ENCODE measurements at places on chromosomes 16 and 17.

DNA sequence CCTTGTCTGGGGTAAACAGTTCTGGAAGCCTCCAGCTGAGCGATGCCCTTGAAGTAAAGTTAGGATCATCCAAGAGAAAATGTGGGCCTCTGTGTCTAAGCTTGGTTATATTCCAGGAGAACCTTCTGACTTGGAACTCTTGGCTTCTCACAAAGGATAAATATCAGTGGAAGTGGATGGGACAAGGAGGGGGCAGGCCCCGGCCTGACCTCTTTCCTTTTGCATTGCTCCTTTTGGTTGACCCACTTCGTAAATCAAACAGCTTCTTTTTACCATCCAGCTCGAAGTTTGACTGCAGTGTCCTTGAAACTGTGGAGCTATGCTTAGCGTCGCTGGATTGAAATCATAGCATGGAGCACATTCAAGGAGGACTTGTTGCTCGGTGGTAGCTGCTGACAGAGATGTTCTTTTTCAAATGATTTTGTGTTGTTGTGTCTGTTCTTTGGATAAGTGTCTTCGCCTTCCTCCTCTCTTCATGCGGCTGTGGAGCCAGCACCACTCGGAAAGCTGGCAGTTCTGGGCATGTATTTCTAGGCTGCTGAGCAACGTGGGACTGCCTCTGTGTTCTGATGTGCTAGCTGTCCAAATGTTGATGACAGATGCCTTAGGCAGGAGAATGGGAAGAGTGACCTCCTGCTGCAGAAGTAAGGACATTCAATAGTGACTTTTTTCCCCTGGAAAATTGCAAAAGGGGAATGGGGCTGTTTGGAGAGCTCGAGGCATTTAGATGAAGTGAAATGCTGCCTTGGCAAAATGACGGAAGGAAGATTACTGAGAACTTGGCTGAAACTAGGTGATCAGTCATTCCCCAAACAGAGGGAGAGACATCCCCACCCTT, 4.5 kb downstream of the MINK1 start:
- H3K4me3 ChIP-seq, result no peak overlapping the region
- no peak for DNase-seq
- peaks cover 7% of the 10 kb centered on the region for H3K36me3 ChIP-seq
- H3K4me1 ChIP-seq, result peaks cover 63% of the 10 kb centered on the region

GRCh38 chr17:40417258-40417608, 463 bp downstream of the TOP2A start:
- H3K4me3 ChIP-seq, result peak overlapping the region; percentile 70
- H3K27ac ChIP-seq, result peak overlapping the region; percentile 56
- peaks cover 14% of the 10 kb centered on the region for H3K4me1 ChIP-seq
- DNase-seq, result no peak
- H3K27me3 ChIP-seq, result no peaks in the 10 kb centered on the region

GRCh38 chr16:64280317-64280716, 841.5 kb downstream of the CDH11 start:
- no peak overlapping the region for H3K4me3 ChIP-seq
- peaks cover 4% of the 10 kb centered on the region for H3K4me1 ChIP-seq
- no peak for DNase-seq
- H3K27ac ChIP-seq, result no peak overlapping the region

DNA sequence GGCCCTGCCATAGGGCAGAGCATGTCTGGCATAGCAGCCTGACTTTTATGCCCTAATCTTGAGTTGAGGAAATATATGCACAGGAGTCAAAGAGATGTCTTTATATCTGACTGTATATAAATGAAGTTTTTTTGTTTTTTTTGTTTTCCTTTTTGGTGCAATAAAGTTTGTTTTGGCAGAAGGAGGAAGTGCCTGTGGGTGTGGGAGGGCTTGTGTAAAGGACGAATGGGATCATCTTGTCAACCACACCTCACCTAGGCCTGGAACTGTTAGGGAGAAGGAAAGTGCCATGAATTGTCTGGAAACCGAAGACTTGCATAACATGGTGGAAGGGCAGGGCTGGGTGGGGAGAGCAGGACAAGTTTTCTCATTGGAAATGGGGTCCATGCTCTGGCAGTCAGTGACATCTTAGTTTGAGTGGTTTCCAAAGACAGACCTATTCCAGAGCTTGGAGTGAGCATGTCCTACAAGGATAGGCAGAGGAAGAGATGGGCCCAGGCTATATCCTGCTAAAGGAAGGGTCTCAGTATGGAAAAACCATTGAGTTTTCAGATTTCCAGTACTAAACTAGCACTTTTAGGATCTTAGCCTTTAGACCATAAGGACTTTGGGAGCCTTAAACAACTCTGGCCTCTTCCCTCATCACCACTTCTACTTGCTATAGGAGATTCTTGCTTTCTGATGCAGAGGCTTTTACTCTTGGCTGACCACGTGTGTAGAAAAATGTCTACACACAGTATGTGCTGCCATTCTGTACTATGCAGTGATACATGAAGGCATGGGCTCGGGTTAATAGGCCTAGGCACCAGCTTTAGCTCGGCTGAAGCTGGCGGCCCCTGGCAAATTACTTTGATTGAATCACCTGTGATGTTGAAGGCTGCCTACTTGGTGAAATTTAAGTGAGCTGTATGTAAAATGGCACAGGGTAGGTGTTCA, 15.5 kb downstream of the SNF8 start:
- no peak overlapping the region for H3K4me3 ChIP-seq
- H3K27me3 ChIP-seq, result no peaks in the 10 kb centered on the region
- no peak overlapping the region for H3K27ac ChIP-seq

DNA sequence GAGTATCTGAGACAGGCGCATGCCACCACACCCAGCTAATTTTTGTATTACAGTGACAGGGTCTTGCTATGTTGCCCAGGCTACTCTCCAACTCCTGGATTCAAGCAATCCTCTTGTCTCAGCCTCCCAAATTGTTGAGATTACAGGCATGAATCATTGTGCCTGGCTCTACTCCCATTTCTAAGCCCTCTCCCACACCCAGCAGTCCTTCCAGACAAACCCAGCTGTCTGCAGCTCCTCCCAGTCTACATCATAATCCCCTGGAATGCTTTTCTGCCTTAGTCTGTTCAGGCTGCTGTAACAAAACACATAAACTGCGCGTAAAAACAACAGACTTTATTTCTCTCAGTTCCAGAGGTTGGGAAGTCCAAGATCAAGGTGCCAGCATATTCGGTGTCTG, 144.5 kb downstream of the GRIN2A start:
- DNase-seq, result no peak
- peaks cover 7% of the 10 kb centered on the region for H3K4me1 ChIP-seq
- H3K27me3 ChIP-seq, result no peaks in the 10 kb centered on the region
- H3K4me3 ChIP-seq, result no peak overlapping the region

DNA sequence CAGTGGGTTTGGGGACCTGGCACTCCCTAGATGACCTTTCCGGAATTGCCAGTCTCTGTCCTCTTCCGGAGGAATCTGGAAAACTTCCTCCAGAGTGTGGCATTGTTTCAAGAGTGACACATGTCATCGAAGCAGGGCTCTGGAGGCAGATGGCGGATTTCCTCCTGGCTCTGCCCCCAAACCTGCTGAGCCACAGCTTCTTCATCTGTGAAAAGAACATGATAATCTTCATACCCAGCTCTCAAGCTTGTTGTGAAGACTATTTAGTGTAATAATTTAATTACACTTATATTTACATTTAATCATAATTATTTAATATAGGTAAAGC, 19.7 kb upstream of the TEX2 start:
- no peak for DNase-seq
- no peaks in the 10 kb centered on the region for H3K36me3 ChIP-seq
- H3K27ac ChIP-seq, result no peak overlapping the region
- H3K27me3 ChIP-seq, result no peaks in the 10 kb centered on the region
- peaks cover 19% of the 10 kb centered on the region for H3K4me1 ChIP-seq
- no peak overlapping the region for H3K4me3 ChIP-seq

DNA sequence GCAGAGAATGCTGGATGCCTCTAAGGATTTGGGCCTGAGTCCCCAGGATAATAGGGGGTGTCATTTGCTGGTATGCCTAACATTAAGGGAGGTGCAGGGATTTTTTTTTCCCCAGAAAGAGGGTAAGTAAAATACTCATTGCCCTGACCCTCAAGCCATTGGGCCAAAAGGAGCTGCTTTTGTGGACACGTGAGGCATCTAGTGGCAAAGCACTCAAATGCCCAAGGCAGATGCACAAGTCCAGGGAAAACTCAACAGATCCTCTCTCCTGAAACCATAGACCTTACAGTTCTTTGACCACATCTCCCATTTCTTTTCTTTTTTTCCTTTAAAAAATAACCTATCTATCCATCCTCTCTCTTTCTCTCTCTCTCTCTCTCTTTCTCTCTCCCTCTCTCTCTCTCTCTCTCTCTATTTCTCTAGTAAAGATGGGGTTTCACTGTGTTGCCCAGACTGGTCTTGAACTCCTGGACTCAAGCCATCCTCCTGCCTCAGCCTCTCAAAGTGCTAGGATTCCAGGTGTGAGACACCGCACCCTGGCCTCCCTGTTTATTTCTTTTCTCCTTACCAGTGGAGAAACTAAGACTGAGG, 11.8 kb downstream of the IRX5 start:
- no peaks in the 10 kb centered on the region for H3K36me3 ChIP-seq
- H3K4me3 ChIP-seq, result no peak overlapping the region
- H3K4me1 ChIP-seq, result peaks cover 9% of the 10 kb centered on the region

DNA sequence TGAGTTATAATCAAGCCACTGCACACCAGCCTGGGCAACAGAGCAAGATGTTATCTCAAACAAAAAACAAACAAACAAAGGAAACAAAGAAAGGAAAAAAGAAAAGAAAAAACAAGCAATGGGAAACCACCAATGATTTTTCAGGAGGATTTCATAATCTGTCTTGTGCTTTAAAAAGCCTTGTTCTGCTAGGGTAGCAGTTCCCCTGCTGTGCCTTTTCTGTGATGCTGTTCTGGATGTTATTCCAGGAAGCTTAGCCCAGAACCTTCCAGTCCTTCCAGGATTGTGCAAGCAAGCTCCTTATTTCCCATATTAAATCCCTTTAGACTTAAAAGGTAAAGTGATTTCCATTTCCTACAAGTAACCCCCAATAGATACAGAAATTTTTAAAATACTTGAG, 171.1 kb downstream of the ABCC12 start:
- H3K27ac ChIP-seq, result no peak overlapping the region
- H3K36me3 ChIP-seq, result no peaks in the 10 kb centered on the region
- H3K27me3 ChIP-seq, result no peaks in the 10 kb centered on the region
- H3K4me1 ChIP-seq, result no peaks in the 10 kb centered on the region

- no peaks in the 10 kb centered on the region for H3K4me1 ChIP-seq
- no peak overlapping the region for H3K4me3 ChIP-seq
- no peak overlapping the region for H3K27ac ChIP-seq
- DNase-seq, result no peak
These were observed 90.1 kb downstream of the EFCAB13 start for GRCh38 chr17:47413872-47414271.

- H3K36me3 ChIP-seq, result peaks cover 40% of the 10 kb centered on the region
- H3K4me3 ChIP-seq, result no peak overlapping the region
- DNase-seq, result no peak
These were observed 14.7 kb downstream of the TMEM11 start for GRCh38 chr17:21199311-21199710.

- H3K4me1 ChIP-seq, result no peaks in the 10 kb centered on the region
- no peak for DNase-seq
- H3K4me3 ChIP-seq, result no peak overlapping the region
- H3K27me3 ChIP-seq, result no peaks in the 10 kb centered on the region
These were observed 27.5 kb downstream of the TMEM238L start for GRCh38 chr17:10776381-10776780.

DNA sequence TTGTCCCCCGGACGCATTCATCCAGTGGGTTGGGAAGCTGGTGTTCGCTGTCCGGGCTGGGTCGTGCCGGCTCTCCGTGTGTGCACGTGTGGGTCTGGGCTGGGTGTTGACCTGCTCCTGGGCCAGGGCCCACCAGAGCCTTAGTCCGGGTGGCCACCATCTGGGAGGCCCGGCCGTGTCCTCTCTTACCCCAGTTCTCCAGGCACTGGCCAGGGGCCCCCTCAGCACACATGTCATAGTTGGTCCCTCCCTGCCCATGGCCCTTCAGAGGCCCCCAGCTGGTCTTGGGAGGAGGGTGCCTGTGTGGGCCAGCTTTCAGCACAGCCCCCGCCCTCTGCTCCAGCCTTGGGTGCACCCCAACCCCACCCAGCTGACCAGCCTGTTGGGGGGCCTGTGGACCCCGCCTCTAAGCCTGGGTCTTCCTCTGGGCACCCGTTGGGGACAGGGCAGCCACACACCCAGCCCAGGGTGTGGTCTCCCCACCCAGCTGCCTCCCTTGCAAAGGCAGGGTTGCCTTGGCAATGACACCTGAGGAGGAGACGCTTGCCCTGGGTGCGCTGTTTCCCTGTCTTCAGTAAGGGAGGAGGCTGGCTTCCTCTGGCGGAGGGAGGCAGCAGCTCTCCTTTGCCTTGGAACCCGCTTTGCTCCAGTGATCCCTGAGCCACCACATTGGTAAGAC, 77.4 kb downstream of the JPH3 start:
- no peak overlapping the region for H3K27ac ChIP-seq
- DNase-seq, result peak; percentile 69
- no peak overlapping the region for H3K4me3 ChIP-seq

- H3K27me3 ChIP-seq, result no peaks in the 10 kb centered on the region
- no peaks in the 10 kb centered on the region for H3K36me3 ChIP-seq
- no peak overlapping the region for H3K4me3 ChIP-seq
- DNase-seq, result peak; percentile 69
- H3K4me1 ChIP-seq, result peaks cover 5% of the 10 kb centered on the region
- H3K27ac ChIP-seq, result no peak overlapping the region
These were observed 72.5 kb downstream of the RBFOX1 start for GRCh38 chr16:7405166-7405565.

DNA sequence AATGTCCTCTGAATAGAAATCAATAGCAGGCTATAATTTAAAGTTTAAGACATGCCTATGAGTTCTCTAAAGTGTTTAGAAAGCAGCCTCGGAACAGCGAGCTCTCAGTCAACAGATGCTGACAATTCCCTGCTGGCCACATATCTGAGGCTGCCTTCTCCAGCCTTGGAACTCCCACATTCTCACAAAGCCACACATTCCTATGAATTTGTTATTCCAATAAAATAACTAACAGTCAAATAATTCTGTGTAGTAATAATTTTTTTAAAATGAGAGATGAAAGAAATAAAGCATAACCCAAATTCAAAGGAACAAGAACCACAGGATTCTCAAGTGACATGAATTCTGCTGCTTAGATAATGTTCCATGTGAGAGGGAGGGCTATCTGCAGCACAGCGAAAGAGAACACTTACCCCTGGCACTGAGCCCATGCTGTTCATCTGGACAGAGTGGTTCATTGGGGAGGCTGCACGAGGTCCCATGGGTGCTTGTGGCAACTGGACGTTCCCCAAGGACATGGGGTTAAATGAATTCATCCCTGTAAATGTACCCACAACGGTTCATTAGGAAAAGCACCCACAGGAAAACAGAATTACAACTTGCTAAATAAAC, 56.9 kb upstream of the TRAP1 start:
- no peak for DNase-seq
- H3K27ac ChIP-seq, result no peak overlapping the region
- peaks cover 92% of the 10 kb centered on the region for H3K36me3 ChIP-seq
- H3K4me1 ChIP-seq, result peaks cover 15% of the 10 kb centered on the region

Measured in upper lobe of left lung (tissue), 6 donors.